ENCODE measurements at places on chromosomes 11 and 22.

DNA sequence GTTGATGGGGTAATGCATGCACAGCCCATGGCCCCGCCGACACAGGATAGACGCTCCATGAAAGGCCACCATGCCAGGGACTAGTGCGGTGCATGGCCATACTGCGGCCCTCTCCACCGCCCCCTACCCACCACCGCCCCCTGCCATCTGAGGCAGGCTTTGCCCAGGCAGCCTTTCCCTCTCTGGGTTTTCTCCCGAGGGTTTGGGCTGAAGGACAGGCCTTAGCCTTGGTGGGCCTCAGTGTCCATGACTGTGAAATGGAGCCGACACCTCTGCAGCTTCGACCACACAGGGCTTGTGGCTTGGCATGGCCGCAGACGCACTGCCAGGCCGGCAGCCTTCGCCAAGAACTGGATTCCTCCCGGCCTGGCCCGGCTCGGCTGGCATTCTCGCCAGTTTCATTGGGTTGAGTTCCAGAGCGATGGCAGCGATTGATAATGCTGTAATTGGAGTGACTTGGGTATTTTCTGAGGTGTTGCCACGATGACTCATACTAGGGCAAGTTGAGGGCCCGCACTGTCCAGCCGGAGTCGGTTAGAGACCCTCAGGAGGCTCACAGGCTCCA, 111.3 kb downstream of the WNT7B start:
- no peak for DNase-seq

DNA sequence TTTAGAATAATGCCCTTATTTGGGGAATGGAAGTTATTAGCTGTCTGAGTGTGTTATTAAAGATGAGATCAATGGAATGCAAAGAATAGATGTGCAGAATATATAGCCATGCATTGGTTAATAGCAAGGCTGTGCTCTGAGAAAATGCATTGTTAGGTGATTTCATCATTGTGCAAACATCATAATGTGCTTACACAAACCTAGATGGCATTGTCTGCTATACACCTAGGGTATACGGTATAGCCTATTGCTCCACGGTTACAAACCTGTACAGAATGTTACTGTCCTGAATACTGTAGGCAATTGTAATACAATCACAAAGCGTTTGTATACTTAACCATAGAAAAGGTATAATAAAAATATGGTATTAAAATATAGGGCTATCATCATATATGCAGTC, 25.5 kb downstream of the SLC5A12 start:
- DNase-seq, result no peak

GRCh38 chr11:68775951-68776388, 24.6 kb upstream of the TESMIN start:
- no peak for DNase-seq

GRCh38 chr22:34296461-34296860, 376.2 kb upstream of the LARGE1 start:
- no peak for DNase-seq
